Mucosa of gallbladder (tissue), 1 donor: ENCODE measurements at places on chromosomes 1 and 21.

- DNase-seq = no peak
Observed at GRCh38 chr21:46352164-46352515, 28.2 kb downstream of the PCNT start.

DNA sequence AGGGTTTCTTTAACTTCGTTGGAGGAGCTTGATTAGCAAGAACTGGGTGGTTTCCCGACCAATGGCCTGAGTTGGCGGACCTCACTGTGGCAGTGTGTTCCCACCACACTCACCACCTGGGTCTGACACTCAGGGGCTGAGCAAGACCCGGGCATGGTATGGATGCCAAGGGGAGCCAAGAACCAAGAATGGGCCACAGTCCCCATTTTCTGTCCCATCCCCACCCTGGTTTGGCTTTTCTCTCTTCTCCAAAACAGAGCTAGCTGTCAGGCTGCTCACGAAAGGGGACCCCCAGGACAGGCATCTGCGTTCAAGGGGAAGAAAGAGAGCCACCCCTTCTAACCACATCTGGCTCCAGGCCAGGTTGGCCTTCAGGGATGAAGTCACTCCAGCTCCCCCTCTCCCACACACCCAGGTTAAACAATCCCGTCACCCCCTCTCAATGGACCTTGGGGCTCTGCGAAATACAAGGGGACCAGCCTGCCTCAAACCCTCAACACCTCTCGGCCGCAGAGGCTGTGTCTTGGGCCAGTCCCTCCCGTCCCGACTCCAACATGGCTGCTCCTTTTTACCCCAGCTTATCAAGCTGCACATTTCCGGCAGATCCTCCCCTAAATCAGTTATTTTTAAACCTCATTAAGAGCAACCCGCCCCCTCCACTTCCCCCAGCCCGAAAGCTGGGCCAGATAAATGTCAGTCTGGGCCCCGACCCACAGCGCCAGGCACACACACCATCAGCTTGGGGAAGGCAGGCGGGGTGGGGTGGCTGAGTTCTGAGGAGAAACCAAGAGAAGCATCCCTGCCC is 3.4 kb downstream of the TAGLN2 start:
- DNase-seq = no peak

DNA sequence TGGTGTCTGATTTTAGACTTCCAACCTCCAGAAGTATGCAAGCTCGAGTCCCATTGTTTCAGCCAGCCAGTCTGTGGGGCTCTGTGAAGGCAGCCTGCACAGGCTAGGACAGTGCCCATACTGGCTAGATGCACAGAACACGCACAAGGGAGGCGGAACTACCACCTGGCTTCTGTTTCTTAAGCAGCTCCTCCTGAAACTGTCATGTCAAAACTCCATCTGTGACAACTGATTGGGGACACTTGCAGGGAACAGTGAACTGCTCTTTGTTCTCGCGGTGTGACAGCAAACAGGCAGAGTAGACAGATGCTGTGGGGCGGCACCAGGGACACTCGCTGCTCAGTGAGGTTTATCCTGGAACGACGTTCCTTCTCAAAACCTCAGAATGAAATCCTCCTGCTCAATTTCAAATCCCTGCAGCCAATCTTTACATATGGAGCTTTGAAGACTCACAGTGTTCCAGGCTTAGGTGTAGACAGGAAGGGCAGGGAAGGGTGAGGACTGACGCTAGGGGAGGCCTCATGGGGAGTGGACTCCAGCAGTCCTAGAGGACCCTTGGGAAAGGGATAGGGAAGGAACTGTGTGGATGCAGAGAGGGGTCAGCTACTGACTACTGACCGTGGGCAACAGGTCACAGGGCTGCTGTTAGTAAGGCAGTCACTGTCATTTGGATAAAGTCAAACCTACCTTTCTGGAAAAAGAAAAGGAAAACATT is 73.8 kb downstream of the ERG start:
- DNase-seq = no peak

DNA sequence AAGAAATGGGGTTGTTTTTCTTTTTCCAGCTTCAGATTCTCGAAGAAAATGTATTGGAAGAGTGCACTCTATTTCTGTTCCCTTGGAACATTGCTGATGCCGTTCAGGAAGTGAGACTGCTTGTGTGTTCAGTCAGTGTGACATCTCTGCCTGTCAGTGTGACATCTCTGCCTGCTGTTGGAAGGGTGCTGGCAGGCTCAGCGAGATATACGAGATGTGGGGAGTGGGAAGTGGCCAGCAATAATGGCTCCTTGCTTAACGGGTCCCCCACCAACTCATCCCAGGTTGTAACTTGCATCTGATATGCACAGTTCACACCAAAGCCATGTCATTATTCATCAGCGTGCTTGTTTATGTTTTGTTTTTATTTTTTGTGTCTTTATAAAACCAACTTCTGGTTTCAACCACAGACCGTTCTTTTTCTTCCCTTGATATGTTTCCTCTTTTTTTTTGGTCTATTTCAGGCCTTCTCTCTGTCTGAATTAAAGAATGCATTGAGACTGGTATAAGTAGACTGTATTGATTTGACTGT is 145.4 kb downstream of the GALNT2 start:
- DNase-seq = no peak

GRCh38 chr1:231266811-231267322 is 25.9 kb downstream of the GNPAT start:
- DNase-seq = no peak

DNA sequence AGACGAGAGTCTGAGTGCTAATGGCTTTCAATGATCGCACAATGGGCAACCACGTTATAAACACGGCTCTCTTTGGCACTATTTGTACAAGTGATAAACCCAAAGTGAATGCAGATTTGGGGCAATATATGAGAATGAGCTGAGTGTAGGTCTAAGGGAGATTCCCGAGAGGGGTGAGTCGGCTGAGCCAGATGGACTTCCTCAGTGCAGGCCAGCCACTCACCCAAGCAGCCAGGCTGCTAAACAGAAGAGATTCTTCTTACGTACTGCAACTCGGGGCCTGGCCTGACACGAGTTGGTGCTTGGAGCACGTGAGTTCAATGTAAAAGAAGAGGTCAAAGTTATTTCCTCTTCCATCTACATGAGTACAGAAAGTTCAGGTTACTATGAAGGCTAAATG is 6.2 kb upstream of the MIXL1 start:
- peak; percentile 21 for DNase-seq

DNA sequence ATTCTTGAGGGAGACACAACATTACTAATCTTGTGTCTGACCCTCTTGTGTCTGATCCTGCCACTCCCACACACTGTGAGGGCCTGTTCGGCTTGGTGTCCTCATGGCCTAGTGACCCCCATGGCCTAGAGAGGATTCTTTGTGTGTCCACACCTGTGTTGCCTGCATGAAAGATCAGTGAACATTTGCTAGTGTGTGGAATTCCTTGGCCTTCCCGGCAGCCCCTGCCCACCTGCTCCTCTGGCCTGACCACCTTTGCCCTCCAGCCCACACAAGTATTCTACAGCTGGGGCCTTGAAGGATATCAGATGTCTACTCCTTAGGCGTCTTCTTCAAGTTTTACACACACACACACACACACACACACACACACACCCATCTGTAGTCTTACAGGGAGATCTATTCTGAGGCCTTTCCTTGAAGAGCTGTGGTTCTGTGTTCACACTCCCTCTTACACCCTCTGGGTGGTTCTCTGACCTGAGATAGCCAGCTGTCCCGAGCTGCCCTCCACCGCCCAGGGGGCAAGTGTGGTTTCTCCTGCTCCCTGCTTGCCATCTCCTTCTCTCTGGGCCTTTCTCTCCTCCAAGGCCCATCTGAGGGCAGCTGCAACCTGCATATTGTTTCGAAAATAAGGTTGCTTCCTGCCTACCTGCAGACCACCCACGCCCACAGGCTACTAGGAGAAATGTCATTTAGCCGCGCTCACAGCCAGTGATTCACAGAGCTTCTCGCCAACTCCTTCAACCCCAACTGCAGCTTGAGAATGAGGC is 45.4 kb downstream of the CD247 start:
- DNase-seq = no peak

GRCh38 chr1:222462601-222463000 is 85.3 kb downstream of the HHIPL2 start:
- no peak for DNase-seq

GRCh38 chr1:54487571-54488050 is 60.4 kb upstream of the ACOT11 start:
- peak; percentile 31 for DNase-seq

- no peak for DNase-seq
Observed at GRCh38 chr1:65180977-65181376, 33.0 kb downstream of the AK4 start.

DNA sequence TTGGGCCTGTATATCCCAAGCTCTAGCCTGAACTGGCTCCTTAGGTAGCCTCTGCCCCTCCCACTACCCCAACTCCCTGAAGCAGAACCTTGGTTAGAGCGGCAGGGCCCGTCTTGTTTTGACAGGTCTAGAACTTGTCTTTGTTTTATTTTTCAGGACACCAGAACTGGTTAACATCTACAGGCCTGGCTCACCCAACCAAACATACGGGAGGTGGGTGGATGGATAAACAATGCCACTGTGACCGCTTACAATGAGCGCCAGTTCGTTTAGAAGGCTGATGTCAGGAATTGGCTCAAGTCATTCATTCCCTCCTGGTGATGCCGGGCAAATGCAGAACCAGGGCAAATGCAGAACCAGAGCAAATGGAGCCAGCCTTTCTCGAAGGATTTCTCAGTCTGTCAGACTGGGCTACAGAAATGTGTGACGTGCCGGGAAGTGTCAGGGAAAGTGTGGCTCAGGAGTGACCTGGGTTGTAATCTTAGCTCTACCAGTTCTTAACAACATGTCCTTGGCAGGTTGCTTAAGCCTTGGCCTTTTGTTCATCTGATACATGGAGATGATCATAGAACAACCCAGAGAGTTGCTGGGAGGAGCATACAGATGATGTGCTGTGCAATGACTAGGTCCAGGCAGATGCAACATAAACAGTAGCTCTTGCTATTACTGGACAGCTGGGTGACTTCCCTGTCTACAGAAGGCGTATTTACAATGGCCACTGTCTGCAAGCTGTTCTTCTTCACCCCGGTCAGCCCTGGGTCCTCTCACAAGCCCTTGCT is 30.5 kb upstream of the BTG2 start:
- no peak for DNase-seq

- no peak for DNase-seq
Observed at GRCh38 chr1:88276163-88276562, 407.9 kb upstream of the PKN2 start.

DNA sequence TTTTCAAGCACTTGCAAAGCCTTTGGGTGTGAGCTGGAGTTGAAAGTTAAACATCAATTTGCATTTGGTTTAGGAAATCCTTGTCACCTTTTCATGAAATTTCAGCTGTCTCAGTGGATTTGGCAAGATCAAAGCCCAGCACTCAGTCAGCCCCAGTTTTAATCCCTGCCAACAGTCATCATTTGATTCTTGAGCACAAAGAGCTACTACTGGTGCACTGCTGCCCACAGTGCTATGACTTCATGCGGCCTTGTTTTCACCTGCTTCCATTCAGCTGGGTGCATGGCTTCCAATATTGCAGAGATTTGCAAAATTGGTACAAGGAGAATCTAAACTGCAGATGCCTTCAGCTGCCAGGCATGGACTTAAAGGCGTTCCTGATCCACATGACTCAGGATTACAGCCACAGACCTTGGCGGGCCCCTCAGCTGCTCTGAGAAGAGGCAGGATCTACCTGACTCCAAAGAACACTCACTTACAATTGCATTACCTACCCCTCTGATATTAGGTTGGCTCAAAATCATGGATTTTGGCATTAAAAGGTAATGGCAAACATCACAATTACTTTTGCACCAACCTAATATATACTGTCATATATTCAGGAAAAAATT is 259.1 kb downstream of the DSCAM start:
- no peak for DNase-seq

- no peak for DNase-seq
Observed at GRCh38 chr1:151011154-151011850, 3.1 kb downstream of the PRUNE1 start.

DNA sequence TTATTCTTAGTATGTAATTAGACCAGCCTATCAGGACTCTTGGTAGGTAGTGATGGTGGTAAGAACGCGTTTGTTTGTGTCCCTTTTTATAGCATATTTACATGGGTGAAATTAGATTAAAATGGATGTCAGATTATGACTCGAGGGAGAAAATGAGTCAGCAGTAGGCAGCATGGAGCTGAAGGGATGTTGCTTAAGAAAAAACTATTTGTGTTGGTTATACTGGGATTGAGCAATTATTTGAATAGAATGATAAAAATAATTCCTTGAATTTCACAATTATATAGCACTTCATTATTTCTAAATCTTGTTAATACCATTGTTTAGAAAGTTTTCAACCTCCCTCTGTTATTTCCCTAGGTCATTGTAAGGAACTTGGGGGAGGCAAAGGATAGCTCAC is 348.8 kb downstream of the RYR2 start:
- DNase-seq = no peak

GRCh38 chr1:212485913-212486618 is 53.3 kb downstream of the NENF start:
- peak; percentile 59 for DNase-seq

DNA sequence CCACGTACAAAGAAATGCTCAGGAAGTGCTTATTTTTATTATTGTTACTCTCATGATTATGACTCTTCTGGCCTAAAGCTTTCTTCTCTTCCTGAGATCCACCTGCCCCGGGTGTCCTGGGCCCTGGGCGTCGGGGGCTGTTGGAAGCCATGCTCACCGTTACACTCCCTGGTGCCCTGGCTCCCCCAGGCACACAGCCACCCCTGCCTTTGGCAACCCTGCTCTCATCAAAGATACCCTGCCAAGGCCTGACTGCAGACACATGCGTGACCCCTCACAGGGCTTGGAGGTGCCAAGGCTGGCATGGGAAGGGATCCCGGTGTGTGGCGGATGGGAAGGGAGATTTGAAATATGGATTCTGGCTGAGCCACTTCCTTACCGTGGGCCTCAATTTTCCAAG is 3.3 kb upstream of the KISS1 start:
- DNase-seq = no peak

DNA sequence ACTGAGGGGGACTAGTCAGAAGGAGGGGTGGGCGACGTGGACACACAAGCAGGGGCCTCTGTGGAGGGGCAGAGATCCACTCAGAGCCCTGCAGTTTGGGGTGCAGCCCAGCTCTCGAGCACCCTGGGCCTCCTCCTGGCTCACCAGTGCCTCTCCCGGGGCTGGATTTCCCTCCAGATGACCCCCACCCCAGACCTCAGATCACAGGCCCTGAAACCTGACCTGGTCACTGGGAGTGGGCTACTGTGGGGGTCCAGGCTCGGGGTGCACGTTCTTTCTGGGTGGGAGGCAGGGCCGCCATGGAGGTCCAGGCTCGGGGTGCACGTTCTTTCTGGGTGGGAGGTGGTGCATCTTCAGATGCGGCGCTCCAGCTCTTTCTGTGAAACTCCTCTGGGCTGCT is 10.3 kb upstream of the LHX4 start:
- DNase-seq = no peak

GRCh38 chr1:31099293-31100032 is 33.9 kb upstream of the PUM1 start:
- peak; percentile 46 for DNase-seq

GRCh38 chr1:186454981-186455380 is 5.9 kb downstream of the PDC start:
- no peak for DNase-seq

GRCh38 chr1:32783851-32784250 is 33.3 kb downstream of the YARS1 start:
- no peak for DNase-seq
